ENCODE measurements at places on chromosomes 3 and 15.

DNA sequence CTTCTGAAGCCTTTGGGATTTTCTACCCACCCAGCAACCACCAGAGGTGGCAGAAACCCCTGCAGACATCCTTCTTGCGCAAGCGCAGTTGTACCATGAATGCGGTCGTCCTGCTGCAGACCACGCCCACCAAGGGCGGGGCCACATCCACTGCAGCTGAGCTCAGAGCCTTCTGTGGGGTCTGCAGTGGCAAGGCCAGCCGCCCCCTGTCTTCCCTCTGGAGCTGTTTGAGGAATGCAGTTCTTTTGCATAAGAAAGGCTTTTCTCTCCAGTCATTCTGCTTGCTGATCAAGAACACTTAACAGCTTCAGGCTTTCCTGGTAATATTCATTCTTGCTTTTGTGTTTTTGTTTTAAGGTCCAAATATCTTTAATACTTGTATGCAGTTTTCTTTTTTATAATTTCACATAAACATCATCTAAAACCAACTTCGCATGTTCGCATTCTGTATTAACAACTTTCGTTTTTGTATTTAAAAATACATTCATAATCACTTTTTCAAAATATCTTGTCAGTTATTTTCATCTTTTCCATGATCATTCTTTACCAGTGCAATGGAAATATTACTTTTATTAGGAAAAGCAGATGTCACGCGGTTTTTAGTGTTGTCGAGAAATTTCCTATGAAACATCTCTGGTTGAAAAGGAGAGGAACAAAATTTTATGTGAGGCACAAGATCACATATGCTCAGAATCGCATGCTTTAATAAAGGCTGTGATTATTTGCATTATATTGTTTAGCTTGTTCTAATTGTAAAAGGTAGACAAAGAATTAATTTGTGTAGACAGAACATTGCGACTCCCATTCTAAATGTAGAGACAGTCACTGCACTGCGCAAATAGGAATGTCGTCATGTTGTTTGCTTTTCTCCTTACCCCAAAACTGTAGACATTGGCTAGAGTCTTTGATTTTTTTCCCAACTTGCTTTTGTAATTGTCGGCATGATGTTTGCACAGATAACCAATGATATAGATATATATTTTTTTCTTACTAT is 98.1 kb upstream of the SNRPN start:
- no peak for DNase-seq

DNA sequence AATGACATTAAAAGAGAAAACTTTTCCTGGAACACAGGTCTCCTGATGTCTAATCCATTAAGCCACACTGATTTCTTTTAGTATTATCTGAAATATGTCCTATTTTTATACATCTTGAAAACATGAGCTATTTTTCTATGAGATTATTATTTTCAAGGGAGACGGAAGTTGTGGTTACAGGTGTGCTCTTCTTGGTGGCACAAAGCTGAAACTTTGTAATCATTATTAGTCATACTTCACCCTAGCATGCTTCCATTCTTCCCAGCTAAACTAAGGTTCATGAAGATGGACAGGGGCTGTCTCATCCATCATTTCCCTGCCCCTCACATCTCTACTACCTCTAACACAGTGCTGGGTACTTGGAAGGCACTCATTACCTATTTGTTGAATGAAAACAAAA is 85.6 kb upstream of the POU1F1 start:
- DNase-seq: no peak

DNA sequence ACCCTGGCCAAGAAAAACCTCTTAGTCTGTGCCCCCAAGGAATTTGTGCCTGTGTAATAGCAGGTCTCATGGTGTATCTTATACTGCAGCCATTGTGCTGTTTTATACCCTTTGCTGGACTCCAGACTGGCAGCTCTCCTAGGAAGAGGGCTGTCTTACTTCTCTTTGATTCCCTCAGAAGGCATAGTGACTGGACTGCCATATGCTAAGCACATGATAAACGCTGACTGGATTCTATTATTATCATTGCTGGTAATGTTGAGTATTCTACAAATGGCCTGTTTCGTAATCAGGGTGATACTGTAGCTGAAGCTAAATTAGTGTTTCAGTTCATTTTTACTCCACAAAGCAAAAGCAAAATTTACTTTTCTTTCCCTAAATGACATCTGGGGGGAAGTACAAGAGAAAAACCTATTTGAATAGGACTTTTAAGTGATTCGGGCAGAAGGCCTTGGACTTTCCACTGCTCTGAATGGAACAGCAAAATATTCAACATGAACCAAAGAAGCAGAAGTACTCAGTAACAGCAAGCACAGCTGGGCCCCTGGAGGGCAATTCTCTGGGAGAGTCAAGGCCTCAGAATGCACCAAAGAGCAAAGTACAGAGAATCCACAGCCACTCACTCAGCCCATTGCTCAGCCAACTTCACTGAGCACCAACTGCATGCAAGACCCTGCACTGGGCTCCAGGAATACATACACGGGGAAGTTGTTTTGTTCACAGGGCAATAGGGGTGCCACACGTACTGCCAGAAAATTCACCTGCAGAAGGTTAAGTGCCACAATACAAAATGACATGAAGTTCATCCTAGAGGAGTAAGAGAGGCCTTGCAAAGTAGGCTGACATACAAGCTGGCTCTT is 7.9 kb upstream of the BCL2A1 start:
- no peak for DNase-seq

DNA sequence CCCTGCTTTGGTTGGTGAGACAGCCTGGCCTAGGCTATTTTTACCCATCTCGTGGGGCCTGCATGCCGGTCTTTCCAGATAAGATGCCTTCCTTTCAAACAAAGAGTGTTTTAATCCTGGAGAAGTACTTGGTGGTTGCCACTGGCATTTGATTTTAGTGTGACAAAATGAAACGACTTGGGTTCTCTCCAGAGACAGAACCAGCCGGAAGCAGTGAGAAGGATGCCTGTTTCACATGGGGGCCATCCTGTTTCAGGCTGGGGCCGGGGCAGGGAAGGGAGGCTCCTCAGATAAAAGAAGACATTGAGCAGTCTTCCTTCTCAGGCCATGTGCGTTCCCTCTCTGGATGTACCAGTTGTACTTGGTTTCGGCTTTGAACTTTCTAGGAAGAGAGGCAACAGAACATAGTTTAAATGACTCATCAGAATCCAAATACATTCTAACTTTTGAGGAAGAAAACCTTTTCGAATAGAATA is 74.9 kb downstream of the TOP2B start:
- no peak for DNase-seq

DNA sequence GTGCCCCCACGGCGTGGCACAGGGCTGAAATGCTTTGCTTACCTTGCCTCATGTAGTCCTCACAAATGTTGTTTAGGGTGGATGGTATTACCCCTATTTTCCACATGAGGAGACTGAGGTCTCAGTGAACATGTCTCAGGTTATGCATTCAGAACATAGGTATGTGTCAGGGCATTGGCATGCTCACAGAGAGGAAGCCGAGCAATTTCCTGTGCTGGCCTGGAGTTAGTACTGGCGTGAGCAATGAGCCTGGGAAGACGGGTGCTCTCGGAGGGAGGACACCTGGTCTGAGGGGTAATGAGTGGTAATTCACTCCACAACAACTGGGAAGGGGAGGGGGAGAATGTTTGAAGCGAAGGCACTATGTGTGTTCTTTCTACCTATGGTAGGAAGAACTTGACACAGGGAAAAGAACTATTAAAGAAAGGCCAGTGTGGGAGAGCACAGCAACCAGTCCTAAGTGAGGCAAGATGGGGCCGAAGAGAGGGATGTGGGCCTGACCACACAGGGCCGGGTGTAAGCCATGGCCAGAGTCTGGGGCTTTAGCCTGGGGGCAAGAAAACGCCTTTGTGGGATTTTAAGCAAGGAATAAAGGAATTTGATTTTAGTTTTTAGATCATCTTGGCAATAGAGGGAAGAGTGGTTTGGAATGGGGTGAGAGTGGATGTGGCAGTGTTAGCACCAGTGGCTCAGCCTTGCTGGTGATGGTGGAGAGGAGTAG is 4.9 kb upstream of the FAM131A start:
- DNase-seq: no peak

DNA sequence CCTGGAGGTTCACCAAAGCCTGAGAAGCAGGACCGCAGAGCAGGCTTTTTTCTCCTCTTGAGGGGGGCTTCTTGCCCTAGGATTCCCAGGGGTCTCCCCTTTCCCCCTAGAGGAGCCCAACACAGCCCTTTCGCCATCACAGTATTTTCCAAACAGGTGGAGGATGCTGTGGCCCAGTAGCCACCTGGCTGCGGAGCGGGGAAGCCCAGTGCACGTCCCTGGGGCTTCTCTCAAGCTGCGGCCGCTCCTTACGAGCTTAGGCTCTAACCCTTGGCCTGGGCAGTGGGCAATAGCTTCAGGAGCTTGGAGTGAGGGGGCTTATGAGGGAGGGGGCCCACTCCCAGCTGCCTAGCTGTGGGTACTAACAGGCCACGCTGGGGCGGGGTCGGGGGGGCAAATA is 11.6 kb upstream of the DLL4 start:
- no peak for DNase-seq

DNA sequence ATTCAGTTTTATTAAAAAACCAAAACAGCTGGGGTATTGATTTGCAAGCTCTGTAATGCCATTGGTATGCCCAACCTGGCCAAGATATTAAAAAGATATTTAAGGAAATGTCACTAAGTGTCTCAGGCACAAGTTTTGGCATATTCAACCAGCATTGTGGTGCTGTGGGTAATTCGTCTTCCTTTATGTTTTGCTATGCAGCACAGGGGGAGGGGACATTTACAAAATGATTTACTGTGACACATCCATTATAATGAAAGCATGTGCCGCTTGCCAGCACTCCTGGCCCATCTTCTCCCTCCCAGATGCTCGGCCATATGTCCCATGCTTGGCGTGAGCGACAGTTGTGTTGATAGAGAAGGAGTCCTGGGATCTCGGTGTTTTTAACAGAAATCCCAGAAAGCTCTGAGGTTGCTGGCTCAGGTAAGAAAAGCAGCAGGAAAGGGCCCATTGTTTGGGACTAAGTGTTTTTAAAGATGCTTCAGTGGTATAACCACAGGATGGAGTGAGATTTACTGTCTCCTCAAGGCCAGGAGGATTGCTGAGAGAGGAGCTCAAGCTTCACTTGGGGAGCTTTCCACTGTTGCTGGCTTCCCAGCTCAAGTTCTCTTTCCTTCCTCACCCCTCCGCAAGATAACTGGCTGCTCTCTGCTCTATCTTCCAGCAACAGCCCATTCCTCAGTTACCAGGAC is 158.2 kb upstream of the TSC22D2 start:
- no peak for DNase-seq

GRCh38 chr3:120349855-120350125 is 636 bp upstream of the LRRC58 start:
- DNase-seq: no peak

- DNase-seq: no peak
Measured at GRCh38 chr3:40805456-40805855, 280.7 kb downstream of the ZNF621 start.

- no peak for DNase-seq
Measured at GRCh38 chr15:62726461-62726860, 316.1 kb upstream of the TPM1 start.

DNA sequence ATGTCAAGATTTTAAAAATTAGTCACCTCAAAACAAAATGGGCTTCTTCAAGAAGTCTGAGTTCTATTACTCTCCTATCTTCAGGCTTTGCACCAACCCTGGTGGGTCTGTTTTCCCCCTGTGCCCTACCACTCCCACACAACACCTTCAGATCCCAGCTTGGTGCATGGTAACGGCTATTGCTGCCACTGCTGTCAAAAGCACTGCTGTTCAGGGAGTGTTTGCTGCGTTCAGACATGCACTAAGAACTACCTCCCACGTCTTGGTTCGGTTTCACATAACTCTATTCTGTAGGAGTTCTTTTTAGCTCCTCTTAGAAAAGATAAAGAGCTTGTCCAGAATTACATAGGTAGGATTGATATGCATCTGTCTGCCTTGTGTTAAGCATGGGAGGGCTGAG is 799.2 kb downstream of the NR2F2 start:
- no peak for DNase-seq

GRCh38 chr3:73364517-73364916 is 260.2 kb downstream of the PDZRN3 start:
- DNase-seq: no peak
